DMS79 treated with DMSO at 0.1 percent for 48 hours (cell line): ENCODE measurements at places on chromosomes 5 and 9.
A peak's percentile ranks its signal among the peaks of the same experiment; 100 is the strongest.

GRCh38 chr5:61970218-61970617 lies 335.8 kb upstream of the KIF2A start:
- DNase-seq: no peak

- DNase-seq: no peak
Measured at GRCh38 chr9:123984802-123985201, 26.8 kb upstream of the LHX2 start.

- no peak for DNase-seq
Measured at GRCh38 chr5:125750147-125750860, 672.9 kb upstream of the GRAMD2B start.

DNA sequence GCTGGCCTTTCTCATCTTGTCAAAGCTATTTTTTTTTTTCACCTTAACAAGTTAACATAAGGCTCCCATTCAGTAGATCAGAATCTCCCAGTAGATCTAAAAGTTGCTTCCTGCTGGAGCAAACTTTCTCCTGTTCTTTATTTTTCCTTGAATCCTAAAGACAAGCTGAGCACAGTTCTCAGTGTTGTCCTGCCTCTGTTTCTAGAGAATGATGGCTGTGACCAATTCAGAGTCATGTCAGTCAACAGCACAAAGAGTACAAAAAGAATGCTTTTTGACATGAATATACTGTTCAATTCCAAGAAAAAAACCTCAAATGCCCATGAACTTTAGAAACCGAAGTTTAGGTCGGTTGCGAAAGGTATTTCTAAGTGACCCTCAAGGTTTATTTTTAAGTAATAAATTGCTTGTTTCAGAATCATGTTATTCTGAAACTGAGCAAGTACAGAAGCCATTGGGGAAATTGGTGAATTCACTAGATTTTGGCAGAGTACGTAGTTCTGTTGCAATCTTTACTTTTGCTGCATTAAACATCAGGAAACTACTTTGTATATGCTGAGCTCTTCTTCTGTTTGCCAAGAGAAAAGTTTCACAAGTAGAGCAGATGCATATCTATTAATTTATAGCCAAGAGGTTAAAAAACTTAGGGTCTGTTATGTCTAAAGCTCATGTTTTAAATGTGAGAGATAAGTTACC lies 161.7 kb upstream of the RPS23 start:
- no peak for DNase-seq

DNA sequence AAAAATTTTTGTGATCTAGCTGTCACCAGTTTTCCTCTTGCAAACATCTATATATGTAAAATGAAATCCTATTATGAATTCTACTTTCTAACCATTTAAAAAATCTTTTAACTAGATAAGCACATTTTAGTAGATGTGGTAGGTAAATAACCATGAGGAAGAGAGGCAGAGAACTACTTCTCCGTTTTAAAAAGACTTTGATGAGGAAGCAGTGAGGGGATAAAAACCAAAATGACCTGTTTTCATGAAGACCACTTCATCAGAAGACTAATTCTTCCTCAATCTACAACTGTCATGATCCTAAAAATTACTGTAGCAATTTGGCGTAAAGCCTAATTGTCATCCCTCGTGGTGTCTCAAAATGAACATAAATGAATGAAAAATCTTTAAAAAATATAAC lies 15.7 kb upstream of the ERBIN start:
- DNase-seq: no peak

DNA sequence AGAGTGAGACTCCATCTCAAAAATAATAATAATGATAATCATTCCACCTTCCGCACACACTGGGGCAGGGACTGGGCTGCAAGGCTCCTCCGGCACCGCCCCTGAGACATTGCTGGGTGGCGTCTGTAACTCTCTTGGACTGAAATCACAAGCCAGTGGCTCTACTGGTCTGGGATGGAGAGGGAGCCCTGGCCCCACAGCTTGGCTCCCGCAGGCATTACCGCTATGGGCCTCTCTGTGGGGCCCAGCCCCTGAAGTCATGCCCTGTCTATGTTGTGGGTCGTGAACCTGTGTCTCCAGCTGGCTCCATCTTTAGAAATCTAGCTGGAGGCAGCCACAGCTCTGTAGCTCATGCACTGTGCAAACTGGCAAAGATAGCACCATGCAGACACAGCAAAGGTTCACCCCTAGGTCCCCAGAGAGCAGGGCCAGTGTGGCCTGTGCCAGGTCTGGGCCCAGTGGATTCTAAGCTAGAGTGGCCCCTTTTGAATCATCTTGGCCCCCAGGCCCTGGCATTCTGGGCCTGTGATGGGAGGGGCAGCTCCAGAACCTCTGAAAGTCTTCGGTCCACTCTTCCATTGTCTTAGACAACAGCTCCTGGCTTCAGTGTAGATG lies 36.1 kb upstream of the COL5A1 start:
- DNase-seq: no peak

- no peak for DNase-seq
Measured at GRCh38 chr5:112407666-112408065, 11.4 kb downstream of the EPB41L4A start.

DNA sequence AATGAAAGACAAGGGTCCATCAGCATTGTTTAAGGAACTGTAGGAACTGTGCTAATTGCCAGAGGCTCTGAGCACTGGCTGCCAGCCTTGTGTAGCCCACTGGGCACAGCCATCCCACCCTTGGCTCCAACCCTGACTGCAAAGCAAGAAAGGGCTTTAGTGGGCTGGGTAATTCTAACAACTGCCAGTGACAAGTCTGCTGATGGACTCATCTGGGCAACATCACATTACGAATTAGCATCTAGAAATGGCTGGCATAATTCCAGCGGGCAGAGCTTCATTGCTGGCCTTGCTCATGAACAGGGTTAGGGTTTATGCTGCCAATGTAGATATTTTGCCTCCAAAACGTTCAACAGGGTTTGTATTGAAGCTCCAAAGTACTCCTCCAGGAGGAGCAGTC lies 326.9 kb downstream of the ARHGEF28 start:
- DNase-seq: no peak

- DNase-seq: no peak
Measured at GRCh38 chr5:138662599-138662998, 87.4 kb upstream of the HSPA9 start.

GRCh38 chr5:66143473-66144073 lies 527 bp upstream of the SREK1 start:
- peak; percentile 68 for DNase-seq

DNA sequence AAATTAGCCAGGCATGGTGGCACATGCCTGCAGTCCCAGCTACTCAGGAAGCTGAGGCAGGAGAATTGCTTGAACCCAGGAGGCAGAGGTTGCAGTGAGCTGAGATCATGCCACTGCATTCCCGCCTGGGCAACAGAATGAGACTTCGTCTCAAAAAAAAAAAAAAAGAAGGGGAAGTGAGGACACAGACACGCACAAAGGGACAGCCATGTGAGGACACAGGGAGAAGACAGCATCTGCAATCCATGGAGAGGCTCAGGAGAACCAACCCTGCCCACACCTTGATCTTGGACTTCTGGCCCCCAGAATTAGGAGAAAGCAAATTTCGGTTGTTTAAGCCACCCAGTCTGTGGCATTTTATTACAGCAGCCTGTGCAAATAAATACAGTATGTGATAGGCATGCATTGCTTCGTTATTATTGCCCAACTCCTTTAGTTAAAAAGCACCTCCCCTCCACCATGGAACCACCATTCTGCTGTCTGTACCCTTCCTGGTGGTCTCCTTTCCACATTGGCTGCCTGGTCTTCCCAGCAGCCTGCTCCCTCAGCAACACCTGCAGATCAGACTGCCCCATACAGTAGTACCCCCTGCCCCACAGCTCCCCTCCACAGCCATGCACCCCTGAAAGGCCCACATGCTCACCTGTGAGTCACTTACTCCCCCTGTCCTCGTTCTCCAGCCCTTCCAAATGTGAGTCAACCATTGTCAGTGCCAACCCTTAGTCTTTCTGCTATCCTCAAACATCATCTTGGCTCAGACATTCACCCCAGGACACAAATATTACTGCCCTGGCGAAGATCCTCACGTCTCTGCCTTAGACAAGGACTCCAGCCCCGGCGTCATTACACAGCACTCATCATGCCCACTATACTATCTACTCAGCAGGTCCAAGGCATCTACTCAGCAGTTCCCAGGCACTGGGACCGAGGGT lies 128.8 kb downstream of the ROR2 start:
- no peak for DNase-seq

DNA sequence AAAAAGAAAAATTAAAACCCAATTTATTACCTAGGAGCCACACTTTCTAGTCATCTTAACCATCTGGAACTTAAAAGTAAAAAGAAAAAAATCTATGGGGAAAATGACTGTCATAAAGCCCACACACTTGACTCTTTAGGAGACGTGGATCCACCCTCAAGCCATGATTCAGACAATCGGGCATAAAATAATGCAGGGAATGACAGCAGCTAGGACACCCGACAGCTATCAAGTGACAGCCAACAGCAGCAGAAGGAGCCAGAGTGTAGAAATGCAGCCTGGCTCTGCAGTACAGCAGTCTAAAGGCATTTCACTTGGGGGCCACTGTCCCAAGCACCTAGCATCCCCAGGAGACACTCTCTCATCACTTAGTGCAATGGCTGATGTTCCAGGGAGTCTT lies 226.9 kb downstream of the CAAP1 start:
- no peak for DNase-seq

GRCh38 chr5:62578540-62578939 lies at the start of gene LRRC70:
Gene LRRC70, plus strand, starts transcription at chr5:62578819. Its CDS starts 620 bp downstream, at chr5:62579439.
- DNase-seq: no peak

DNA sequence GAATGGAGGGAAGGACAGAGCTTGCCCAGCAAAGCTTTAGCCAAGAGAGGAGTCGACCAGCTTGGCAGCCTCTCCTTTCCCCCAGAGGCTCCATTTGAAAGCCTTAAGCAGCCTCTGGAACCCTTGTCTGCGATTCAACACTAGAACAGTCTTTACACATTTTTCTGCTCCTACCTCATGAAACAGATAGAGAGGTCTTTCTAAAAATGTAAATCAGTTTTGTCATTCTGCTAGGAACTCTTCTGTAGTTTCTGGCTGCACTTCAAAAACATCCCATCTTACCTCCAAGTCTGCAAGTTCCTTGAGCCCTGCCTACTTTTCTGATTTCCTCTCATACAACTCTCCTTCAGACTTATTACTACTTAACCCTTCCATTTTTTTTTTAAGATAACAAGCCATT lies 70.1 kb downstream of the PDE4D start:
- no peak for DNase-seq

DNA sequence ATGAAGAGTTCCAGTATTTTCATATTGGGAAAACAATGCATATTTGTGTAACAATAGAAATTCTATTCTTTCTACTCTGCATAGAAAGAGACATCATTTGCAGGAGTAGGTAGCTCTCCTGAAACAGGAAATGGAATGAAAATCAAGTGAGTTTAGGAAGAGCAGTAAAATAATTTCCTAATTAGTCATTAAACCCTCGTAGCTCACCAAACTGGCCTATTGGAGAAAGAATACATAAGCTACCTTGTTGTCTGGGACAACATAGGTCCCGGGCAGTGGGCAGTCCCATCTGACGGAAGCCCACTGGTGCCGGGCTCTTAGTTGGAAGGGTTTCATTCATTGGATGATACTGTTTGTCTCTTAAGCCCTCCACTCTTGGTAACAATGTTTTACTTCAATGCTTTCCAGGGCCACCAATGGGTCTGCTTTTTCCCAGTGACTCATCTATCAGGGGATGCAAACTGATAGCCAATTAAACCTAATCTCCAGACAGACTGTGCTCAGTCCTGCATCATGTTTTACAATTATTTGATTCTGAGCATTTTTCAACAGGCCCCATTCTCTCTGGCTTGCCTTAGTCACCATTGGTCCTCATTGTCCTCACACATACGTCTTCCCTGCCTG lies 46.5 kb downstream of the GNA14 start:
- no peak for DNase-seq

DNA sequence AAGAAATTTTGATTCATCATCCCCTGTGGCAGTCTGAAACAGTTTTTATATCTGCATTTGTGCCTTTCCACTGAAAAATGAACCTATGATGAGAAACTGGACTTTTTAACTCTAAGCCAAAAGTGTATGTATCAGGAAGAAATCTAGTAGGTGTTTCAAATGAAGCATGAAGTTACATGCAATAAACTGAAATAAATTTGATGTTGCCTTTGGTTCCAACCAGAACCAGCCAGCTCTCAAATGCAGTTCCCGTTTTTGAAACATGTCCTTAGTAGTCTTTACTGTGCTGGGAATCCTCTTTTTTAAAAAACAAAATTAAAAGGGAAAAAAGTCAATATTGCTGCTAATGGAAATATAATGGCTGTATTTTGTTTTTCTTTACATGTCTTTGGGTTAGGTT lies 43.9 kb downstream of the HACD4 start:
- DNase-seq: no peak

- DNase-seq: no peak
Measured at GRCh38 chr9:109894921-109895758, 115.1 kb downstream of the PALM2AKAP2 start.

- DNase-seq: no peak
Measured at GRCh38 chr5:81657386-81657785, 93.5 kb downstream of the SSBP2 start.

DNA sequence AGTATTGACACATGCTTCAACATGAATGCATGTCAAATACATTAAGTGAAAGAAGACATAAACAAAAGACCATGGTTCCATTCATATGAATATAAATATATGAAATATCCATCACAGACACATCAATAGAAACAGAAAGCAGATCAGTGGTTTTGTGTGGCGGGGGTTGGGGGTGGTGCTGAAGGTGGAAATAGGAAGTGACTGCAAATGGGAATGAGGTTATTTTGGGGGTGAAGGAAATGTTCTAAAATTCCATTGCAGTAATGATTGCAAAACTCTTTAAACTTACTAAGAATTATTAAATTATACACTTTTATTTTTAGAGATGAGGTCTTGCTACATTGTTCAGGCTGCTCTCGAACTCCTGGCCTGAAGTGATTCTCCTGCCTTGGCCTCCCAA lies 28.7 kb downstream of the TAF1L start:
- no peak for DNase-seq

GRCh38 chr5:157469687-157470086 lies 9.7 kb downstream of the NIPAL4 start:
- DNase-seq: no peak

DNA sequence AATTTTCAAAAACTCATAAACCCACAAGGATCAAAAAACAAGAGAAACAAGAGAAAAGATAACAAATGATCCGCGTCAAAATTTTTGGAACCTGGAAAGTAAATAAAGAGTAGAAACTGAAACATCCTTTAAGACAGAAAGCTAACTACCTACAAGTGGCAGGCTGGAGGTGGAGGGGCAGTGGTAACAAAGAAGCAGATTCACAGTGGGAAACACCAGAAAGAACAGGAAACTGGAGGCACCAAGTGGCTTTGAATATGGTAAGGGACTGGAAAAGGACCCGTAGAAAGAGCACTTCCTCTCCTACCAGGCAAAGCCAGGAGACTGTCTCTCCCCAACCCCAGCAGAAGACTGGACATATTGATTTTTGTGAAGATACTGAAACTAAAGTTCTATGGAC lies 100.6 kb upstream of the TARS1 start:
- DNase-seq: no peak

DNA sequence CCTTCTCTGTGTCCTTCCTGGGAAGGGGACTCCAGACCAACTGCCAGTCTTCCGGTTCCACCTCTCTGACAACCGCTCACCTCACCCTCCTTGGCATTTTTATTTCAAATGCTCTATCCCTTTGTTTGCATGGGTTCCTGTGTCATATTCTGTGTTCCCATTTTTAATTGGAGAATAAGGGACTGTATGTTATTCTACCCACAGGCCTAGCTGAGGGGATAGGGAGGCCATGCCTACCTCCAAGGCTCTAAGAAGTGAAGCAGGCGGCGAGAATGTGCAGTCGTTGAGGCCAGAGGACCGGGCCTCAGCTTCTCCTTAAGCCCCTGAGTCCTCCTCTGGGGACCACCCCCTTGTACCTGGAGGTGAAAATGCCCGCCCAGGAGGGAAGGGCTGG lies 936 bp upstream of the WDR5 start:
- DNase-seq: peak; percentile 59
